ENCODE measurements at places on chromosomes 4 and X. TPM values are rescaled to one million over a fixed set of nuclear protein-coding genes. Genes with fewer than 3 reads are reported as not detected.

DNA sequence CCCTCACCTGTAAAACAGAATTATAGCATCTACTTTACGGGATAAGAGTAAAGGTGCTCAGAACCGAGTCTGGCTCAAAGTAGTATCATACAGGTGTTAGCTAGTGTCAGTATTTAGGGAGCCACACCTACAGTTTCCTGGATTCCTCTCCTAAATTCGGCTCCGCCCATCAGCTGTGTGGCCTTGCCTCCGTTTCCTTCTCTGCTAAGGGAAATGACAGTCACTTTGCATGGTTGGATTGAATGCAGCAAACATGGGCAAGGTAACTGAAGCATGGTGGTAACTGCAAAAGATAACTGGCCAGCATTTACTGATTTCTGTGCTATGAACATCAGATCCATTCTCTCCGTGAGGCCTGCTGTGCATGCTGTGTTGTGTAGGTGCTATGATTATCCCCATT, 2.8 kb downstream of the PPP1R3F start:
- no peak for DNase-seq

DNA sequence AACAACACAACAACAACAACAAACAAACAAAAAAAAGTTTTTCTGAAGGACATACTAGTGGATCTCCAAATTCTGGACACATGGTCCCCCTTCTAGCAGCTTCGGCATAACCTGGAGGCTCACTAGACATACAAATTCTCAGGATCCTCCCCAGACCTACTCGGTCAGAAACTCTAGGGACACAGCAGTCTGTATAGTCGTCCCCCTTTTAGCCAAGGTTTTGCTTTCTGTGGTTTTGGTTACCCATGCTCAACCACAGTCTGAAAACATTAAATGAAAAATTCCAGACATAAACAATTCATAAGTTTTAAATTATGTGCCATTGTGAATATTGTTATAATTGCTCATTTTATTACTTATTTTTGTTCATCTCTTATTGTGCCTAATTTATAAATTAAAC, 45.2 kb upstream of the SHISA3 start:
- no peak for DNase-seq

- no peak for DNase-seq
Observed at GRCh38 chr4:176306837-176307665, 12.7 kb upstream of the SPCS3 start.

Gene ARHGEF38
- 0.24 TPM for total RNA-seq

Gene MSX1
- 0.57 TPM for total RNA-seq

Gene CENPVL2
- 0.24 TPM for total RNA-seq

Gene SLC16A2
- total RNA-seq = 0.85 TPM

Gene SRD5A3
- 14.4 TPM for total RNA-seq

Data from thymus (tissue), 14 donors.